Lower leg skin (tissue), 4 donors: ENCODE measurements at places on chromosomes 11 and 22.

DNA sequence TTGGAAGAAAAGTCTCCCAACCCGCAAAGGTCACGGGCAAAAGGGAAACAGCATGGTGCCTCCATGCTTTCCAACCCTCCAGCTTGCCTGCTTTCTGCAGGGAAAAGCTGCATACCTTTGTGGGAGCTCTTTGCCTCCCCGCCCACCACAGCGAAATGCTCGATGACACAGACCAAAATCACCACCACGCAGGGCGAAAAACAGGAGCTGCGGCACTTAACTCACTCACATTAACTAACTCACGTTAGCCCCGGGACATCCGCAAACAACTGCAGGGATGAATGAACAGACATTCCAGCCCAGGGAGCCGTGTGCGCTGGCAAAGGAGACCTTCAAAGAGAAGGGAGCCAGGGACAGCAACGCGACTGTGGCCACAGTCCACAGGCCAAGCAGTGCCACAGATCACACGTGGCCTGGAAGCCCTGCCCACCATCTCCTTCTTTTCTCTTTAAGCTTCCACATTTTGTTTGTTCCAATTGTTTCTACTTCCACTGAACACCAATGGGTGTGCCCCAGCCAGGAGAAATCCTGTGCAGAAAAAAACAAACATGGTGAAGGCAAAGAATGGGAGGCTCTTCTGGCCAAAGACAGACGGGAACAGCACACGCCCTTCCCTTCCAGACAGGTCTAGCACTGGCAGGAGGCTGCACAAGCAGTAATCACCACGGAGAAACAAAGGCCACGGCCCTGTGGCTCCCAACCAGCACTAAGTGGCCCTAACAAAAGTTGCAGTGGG, 39.3 kb downstream of the DUSP8 start:
- DNase-seq = no peak

GRCh38 chr22:38782402-38783094, 11.4 kb downstream of the DNAL4 start:
- no peak for DNase-seq

DNA sequence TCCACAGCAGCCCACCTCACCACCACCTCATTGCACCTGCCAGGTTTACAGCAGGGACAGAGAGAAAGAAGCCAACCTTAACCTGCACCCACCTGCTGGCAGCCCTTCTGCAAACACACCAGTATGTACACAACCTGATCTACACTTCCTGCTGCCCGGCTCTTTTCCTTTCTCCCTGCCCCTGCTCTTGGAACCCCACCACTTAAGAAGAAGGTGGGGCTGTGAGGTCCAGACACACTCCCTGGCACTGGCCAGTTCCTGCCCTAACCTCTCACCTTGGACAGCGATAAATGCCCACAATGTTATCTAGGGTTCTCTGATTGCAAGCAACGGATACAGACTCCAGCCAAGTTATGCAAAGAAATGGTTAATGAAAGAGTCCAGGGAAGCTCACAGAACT, 10.8 kb upstream of the SLC35C1 start:
- no peak for DNase-seq

DNA sequence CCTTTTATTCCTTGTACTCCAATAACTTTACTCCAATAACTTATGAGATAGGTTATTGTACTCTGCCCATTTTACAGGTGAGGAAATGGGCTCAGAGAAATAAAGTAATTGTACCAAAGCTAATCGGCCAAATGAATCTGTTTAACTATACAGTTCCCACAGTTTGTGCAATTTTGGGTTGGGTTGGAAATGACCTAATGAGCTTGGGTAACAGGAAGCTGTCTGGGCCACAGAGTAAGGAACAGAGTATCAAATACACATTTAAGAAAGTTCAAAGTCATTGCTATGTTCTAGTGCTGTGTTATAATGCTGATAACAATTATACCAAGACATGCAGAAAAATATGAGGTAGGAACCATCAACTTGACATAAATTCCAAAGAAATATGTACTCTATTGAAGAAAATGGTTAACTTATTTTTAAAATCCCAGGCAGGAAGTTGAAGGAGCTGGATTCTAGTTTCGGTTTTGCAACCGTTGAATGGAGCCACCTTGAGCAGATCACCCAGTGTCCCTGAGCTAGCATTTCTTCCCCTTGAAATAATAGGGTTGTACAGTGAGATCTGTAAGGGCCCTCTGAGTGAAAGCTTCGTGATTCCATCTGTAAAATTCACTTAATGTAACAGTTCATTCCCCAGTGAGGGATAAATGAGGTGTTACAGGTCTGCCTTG, 360.9 kb upstream of the NARS2 start:
- DNase-seq = no peak

- no peak for DNase-seq
These were observed 29.4 kb upstream of the SMIM38 start for GRCh38 chr11:69126286-69126685.

DNA sequence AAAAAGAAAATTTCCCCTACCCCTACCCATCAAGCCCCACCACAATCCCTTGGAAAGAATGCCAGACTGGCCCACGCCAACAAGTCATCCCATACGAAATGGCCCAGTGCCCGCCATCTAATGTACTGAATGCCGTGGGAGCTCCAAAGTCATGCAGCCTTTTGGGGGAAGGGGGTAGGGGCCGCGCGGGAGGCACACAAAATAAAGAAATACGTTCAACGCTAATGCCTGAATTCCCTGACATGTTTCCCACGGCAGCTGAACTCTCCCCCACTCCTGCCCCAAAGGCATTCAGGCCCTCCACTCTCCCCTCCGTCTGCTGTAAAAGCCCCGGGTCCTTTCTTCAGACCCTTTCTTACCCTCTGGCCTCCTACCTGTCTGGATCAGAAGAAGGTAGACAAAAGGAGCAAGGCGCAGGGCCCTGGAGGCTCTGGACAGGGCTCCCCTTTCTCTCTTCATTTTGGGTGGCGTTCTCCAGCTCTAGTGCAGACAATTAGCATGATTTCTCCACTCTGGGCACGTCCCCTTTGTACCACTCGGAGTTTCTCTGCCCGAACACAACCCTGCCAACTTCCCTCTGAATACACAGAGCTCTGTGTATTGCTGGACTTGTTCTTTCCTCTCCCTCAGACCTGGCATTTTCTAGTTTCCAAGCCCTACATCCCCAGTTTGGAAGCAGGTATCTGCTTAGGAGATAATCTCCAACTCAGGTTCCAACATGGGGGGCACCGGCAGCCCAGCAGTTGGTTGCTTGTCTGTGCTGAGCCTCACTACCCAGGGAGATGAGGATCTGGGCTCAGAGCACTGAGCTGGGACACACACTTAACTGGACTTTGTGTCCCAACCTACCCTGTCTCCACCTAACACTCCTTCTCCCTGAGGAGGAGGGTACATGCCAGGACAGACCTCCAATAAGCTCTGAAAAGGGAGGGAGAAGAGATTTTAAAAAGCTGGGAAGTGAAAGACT, at the start of gene HEPACAM:
TSS of gene HEPACAM (minus strand) at position 500 of the 967 bp plus-strand sequence. CDS start at position 459, 41 bp downstream.
- no peak for DNase-seq

GRCh38 chr22:36065775-36066544, 37.3 kb upstream of the RBFOX2 start:
- peak; percentile 97 for DNase-seq

GRCh38 chr11:18485913-18486528, 30.4 kb downstream of the LDHAL6A start:
- no peak for DNase-seq

GRCh38 chr11:40168414-40168813, 1291.0 kb downstream of the LRRC4C start:
- DNase-seq = no peak

DNA sequence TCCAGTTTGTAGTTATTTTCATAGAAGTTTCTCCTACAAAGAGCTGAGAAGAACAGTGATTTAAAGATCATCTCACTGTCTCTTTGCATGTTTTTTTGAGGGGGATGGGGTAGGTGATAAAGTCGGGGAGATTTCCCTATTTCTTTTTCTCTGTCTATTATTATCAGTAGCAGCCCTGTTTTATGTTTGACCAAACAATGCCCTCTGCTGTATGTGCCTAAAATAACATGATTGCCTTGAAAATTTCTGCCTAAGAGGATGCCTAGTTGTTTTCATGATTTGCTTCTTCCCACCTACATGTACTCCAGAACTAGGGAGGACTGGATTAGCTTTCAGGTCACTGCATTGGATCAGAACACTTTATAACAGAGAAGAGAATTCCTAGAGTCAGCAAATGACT, 1330.2 kb downstream of the LRRC4C start:
- DNase-seq = no peak

- DNase-seq = peak; percentile 70
These were observed 9.5 kb downstream of the APOL3 start for GRCh38 chr22:36151006-36151595.

GRCh38 chr11:30487200-30487898, 98.8 kb downstream of the MPPED2 start:
- DNase-seq = peak; percentile 36

DNA sequence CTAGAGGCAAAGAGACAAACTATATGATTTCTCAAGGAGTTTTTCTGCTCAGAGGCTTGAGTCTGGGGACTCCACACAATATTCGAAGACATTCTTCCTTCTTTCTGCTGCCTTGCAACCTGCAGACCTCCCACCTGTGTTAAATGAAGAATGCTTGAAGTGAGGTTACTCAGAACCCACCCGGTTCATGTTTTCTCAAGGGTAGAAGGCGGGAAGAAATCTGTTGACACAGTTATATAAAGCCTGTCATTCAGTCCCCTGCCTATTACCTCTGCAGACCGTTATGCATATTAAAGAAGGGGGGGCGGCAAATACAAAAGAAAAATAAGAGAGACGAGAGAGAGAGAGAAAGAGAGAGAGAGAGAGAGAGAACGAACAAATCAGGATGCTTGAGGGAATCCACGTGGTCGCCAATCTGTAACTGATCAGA, 2.2 kb upstream of the KMT2A start:
- no peak for DNase-seq

DNA sequence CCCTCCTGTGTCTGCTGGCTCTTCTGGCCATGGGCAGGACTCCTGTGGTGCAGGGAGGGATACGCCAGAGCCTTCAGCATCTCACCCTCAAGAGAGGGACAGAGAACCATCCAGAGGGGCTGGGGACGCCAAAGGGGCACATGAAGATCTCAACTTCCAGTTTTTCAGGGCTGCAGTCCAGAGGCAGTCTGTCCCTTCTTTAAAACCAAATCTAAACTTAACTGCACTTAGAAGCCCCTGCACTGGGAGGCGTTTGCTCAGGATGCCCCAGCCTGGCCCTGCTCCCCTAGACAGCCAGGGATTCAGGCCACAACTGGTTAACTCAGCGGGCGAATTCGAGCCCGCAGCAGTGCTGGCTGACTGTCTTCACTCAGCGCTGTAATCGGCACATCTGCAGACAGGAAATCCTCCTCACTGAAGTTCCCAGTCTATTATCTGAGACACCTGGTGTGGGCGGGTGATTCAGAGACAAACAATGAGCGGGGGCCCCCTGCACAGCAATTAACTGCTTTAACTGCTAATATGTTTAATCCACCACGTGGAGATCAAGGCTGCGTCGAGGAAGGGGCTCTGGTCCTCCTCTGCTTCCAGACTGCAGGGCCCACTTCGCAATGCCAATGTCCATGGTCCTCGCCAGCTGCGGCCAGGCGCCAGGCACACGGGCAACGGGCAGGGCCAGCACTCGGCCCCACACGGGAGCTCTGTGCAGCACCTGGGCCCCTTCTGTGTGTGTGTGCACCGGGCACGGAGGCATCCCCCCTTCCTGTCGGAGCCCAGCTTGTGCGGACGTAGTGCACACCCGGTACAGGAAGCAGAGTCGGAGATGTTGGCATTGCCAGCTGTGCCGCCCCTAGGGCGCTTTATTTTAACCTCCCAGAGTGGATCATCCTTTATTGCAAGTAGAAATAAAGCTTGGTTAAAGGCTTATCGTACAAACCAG, 36.9 kb upstream of the GNB1L start:
- DNase-seq = no peak

- no peak for DNase-seq
These were observed 15.0 kb downstream of the ANO1 start for GRCh38 chr11:70092959-70093715.

DNA sequence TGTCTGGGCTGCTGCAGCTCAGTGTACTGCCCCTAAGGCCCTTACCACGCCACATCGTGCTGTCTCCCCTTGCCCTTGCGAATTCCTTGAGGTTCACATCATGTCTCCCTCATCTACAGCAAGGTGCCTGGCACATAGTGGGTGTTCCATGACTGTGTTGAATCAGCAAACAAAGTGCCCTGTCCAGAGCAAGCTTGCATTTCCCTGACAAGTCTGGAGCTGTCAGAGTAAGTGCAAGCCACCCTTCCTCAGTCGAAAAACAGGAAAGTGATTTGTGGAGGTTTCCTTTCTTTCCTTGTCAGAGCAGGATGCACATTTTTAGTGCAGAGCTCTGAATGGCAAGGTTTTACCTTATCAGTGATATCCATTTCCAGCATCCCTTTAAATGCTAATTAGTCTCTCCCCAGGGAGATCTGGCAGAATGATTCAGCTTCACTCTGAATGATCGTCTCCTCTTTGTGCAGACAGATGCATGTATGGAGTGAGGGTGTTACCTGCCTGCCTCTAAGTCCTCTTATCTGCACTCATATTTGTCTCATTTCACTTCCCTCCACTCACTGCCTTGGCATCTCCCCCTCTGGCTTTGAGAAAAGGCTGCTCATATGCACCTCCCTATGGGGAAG, 331.2 kb downstream of the TMEM135 start:
- DNase-seq = no peak

- DNase-seq = no peak
These were observed 419.8 kb upstream of the LRRC4C start for GRCh38 chr11:41879214-41879613.

DNA sequence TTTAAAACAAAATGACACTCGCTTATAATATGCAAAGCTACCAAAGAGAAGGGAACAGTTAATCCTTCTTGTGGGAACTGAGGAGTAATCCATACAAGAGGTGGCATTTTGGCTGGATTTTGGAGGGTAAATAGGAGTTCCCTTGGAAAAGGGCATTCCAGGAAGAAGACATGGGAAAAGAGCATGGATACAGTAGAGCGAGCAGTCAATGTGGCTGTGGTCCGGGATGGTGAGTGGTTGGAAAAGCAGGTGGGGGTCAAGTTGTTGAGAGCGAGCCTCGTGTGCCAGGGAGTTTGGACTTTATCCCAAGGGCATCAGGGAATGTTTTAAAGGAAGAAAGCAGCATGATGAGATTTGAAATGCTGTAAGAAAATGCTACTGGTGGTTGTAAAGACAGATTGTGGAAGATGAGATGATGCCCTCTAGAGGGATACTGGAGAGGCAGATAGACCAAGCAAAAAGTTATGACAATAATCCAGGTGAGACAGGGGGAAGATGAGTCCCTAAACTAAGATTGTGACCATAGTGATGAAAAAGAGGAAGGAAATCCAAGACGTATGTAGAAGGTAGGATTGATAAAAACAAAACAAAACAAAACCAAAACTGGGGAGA, 3.8 kb upstream of the MMP7 start:
- no peak for DNase-seq

- no peak for DNase-seq
These were observed 14.1 kb downstream of the SPECC1L start for GRCh38 chr22:24284747-24285203.
